HEK293T (cell line): ENCODE measurements at places on chromosomes 4 and X.

DNA sequence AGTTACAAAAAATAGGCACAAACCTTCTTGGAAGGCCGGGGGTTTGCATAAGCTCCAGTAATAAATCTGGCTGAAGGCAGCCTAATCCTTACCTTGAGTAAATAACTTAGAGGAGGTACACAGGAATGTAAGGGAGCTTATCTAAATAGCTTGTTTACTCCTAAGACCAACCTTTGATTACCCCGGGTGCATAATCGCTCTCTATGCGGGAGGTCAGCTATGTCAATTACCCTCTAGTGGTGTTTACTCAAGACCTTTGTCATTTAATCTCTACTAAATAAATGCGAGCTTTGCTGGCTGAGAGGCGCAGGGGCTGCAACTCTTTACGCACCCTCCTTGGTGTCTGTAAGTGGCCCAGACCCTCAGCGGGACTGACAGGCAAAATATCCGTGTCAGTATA, 50.2 kb upstream of the MAP9 start:
- peak; percentile 52 for DNase-seq

GRCh38 chr4:40173470-40173875, 23.4 kb upstream of the RHOH start:
- no peak for DNase-seq

- no peak for DNase-seq
Observed at GRCh38 chr4:31788676-31789075, 1068.5 kb downstream of the PCDH7 start.

DNA sequence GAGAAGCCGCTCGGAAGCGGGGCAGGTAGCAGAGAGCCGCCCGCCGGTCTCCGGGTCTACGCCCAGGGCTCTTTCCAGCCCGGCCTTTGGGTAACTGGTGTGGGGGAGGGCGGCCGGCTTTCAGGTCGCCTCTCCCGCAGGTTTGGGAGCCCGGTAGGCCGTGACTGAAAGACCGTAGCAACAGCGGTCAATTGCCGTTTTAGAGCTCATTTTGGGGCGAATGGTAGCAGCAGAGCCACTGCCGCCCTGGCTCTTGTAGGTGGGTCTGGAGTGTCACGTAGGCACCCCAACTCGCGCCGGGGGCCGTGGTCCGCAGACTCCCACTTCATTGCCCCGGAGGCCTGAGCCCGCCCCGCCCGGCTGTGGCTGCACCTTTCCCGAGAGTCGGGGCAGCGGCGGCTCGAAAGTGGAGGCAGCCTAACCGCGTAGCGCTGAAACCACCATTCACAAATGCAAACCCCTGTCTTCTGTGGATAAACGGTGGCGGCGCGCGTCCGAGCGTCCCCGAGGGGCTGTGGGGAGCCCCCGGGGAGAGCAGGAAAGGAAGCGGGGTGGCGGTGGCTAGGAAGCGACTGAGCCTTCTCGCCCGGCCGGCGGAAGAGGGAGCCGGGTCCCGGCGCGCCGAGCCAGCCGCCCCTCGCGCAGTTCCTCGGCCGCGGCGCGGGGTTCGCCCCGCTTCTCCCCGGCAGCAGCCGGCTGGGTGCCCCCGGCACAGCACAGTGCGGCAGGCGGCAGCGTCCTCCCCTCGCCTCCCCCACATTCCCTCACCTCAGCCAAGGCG, 2185.1 kb upstream of the TENM3 start:
- DNase-seq = peak; percentile 30

DNA sequence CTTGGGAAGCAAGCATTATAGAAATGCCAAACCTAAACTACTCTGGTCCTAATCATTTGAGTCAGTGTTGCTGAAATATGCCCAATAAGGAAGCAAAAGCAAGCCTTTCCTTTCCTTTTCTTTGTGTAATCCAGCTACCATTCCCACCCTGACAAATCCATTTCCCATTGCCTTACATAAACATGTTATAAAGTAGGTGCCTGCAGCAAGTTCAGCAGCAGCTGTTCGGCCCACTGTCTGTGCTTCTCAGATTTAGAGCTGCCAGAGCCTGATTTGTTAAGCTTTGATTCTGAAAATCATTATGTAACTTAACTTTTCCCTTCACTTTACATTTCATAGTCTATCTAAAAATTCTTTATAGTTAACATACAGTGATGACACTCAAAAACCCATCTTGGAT, 148.6 kb downstream of the EPHA5 start:
- DNase-seq = no peak

DNA sequence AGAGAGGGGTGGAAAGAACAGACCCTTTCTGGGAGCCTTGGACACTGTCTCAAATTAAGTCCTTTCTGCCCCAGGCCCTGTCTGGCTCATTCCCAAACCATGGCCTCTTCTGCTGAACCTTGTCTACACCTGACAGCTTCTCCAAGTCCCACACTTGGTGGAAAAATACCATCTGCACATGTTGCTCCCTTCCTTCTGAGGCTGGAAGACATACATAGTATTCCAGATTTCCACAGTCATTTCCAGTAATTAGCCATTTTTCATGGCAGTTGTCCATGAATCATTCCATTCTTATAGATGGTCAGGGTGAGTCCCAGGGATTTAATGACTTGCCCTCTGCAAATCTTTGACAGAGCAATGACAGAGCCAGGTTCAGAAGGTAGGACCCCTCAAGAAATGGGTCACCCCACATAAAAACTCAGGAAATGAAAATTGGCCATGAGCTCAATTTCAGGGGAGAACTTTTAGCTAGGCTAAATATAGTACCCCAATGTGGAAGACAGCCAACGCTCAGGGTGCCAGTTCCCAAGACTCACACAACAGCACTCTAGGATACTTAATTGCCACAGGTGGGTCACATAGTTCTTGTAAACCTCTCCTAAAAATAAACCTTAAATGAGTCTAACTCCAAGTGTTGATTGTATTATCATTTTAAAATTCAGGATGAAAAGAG, 16.2 kb upstream of the DAPP1 start:
- no peak for DNase-seq

GRCh38 chr4:5365071-5366008, 314.1 kb downstream of the STK32B start:
- DNase-seq = no peak

DNA sequence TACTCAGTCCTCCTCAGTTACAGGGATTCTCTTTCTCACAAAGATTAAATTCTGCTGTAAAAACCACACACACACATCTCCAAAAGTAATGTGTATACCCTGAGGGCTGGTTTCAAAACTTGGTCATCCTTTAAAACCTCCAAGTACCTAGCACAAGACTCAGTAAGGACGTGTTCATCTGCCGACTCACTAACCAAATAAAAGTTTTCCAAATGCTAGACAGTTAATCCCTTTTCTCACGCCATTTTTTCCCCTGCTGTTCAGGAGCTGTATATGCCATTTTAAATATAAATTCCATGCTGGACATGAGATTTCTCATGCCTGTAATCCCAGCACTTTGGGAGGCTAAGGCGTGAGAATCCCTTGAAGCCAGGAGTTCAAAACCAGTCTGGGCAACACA, 3.9 kb upstream of the SAT1 start:
- no peak for DNase-seq

DNA sequence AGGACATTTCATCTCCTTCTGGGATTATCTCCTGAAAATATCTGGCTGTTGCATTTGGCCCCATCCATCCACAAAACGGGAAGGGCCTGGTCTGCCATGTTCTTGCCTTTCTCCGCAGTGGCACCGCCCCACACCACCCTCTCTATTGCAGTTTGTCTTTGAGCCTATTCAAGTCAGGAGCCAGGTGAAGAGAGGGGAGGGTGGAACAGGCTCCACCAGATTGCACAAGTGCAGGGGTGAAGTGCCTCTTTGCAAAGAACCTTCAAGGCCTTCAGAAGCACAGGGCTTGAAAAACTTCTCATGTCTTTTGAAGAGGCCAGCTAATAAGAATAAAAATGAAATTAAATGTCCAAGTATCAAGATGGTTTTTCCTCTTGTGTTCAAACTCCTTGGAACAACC, 28.7 kb downstream of the RS1 start:
- DNase-seq = no peak

- DNase-seq = no peak
Observed at GRCh38 chr4:5810770-5811430, 82.0 kb downstream of the CRMP1 start.

DNA sequence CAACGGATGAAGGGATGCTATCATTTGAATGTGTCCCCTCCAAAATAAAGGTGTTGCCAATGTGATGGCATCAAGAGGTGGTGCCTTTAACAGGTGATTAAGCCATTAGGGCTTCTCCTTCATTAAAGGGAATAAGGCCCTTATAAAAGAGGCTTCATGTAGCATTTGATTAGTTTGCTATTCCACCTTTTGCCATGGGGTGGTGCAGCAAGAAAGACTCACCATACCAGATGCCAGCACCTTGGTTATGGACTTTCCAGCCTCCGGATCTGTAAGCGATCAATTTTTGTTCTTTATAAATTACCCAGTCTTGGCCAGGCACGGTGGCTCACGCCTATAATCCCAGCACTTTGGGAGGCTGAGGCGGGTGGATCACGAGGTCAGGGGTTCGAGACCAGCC, 7.9 kb upstream of the SLC25A43 start:
- peak; percentile 56 for DNase-seq

DNA sequence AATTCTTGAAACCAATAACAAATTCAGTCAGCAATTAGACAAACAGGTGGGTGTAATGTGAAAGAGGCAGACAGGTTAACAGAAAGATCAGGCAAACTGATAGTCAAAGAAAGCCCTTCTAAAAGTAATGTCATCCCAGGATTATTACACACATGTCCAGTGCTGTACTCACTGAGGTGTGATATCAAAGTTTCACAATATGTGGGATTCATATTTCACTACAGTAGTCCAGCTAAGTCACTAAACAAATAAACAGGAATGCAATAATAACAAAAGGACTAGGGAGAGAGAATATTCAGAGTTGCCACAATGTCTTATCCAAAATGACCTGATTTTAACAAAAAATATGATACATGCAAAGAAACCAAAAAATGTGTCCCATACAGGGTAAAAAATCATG, 787.5 kb downstream of the FSTL5 start:
- no peak for DNase-seq

DNA sequence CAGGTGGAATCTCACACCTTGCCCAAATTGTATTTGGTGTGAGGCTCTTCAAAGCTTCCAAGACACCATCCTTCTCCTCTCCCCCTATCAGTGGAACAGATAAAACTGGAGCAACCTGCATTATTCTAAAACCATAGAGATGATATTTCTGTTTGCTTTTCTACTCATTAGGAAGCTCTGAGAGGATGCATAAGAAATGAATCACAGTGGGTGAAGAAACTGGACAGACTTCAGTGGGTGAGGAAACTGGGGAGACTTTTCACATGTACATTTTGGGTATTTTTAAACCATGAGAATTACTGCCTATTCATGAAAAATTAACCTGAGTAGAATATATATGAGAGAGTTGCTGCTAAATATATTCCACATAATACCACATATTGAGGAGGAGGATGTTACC, 16.4 kb downstream of the HAND2 start:
- no peak for DNase-seq

DNA sequence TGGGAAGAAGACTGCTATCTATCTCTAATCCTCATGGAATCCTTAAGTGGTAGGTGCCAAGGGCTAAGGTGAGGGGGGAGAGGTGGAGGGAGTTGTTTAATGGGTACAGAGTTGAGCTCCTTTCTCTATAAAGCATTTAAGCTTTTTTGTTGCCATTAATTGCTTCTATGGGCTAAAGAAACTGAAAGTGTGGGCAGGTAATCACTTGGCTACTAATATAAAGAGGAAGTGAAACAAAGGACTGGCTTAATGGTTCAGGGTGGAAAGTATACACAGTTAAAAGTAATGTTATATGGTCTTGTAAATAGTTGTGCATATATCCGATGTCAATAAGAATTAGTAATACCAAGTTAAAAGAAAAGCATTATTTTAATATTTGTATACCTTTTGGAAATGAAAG, 83.9 kb downstream of the POLA1 start:
- no peak for DNase-seq

- peak; percentile 16 for DNase-seq
Observed at GRCh38 chr4:141711211-141711610, 74.8 kb downstream of the IL15 start.

- DNase-seq = peak; percentile 67
Observed at GRCh38 chrX:124388562-124388961, 42.2 kb downstream of the SH2D1A start.

DNA sequence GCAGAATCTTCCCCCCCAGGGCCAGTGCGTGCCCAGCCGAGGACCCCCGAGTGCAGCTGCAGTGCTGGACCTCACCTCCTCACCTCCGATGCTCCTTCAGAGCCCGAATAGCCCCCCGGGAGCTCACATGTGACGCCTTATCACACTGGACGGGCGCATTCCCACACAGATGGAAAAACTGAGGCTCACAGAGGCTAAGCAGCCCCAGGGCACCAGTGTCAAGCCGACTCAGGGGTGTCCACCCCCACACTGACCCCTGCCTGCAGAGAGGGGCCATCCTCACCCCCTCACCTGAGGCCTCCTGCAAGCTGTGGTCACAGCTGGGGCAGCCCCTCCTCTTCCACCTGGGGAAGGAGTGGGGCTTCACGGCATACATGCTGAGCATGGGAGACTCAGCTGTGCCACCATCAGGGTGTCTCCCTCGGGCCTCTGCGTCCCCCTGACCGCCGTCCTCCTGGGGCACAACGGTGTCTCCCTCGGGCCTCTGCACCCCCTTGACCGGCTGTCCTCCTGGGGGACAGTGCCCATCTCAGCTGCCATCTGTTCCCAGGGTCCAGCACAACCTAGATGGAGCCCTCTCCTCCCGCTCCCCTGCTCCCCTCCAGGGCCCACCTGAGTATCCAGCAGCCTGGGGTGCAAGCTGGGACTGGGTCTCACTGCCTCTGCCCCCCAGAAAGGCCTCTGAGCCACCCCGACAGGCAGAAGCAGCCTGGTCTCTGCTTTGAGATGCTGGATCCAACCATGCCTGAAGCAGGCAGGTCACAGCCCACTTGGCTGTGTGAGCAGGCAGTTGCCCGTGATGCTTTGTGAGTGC, 85.3 kb upstream of the NKX1-1 start:
- no peak for DNase-seq

DNA sequence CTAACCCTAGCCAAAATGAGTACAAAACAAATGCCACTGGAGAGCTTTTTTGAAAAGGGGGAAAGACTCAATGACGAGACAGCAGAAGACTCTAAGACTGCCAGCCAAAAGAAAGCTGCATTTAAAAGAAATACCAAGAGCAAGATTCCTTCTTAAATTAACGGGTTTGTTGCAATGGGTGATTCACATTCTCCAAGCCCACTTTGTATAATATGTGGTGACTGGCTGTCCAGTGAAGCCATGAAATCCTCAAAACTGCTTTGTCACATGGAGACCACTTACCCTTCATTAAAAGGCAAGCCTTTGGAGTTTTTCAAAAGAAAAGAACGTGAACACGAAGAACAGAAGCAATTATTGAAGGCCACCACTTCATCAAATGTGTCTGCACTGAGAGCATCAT, 68.2 kb downstream of the MRPL1 start:
- no peak for DNase-seq

DNA sequence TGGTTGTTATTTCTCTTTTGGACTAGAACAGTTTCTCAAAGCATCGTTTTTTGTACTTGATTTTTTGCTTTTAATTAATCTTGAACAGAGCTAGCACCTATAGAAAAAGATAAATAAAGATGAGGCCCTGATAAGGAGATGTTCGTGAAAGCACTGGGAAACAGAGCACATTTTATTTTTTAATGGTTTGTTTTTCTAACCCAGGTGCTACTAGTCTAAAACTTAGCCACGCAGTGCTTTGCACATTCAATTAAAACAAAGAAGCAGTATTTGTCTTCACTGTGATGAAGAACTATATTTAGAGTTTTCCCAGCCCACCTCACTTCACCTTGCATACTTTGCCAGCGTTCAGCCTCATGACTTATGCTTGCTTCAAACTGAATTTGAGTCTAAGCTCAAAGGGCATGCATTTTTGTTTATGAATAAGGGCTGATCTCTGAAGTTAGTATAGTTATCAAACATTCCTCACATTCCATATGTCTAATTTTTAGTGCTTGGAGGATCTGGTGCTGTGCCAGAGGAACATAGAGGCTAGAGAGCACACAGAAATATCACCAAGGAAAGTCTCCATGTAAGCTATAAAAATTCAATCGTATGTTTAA, 76.7 kb downstream of the WWC2 start:
- no peak for DNase-seq
